ENCODE measurements at places on chromosomes 5 and 9.
A peak's percentile ranks its signal among the peaks of the same experiment; 100 is the strongest.

- no peak for DNase-seq
Measured at GRCh38 chr5:34409373-34409772, 246.8 kb upstream of the RAI14 start.

- no peak for DNase-seq
Measured at GRCh38 chr9:16693616-16694015, 176.9 kb downstream of the BNC2 start.

DNA sequence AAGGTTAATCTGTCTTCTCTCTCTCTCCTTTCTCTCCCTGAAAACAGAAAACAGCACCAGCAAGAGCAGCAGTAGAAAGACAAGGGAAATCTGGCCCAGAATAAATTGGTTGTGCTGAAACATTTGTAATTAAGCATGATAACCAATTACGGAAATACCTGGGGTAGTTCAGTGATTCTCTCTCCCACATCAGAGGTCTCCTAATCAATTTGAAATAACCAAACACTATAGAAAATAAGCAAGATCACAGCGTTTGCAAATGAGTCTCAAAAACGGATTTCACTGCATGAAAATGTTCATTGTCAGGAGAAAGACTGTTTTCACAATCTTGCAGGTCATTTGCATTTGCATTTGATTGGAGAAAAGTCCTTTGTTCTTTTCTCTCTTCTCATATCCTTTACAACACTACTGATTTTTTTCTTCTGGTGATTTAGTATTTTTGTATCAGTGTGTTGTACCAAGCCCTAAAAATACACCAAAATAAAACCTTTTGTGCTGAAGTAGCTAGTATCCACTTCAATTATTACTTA, 36.8 kb upstream of the CDH6 start:
- DNase-seq: no peak

DNA sequence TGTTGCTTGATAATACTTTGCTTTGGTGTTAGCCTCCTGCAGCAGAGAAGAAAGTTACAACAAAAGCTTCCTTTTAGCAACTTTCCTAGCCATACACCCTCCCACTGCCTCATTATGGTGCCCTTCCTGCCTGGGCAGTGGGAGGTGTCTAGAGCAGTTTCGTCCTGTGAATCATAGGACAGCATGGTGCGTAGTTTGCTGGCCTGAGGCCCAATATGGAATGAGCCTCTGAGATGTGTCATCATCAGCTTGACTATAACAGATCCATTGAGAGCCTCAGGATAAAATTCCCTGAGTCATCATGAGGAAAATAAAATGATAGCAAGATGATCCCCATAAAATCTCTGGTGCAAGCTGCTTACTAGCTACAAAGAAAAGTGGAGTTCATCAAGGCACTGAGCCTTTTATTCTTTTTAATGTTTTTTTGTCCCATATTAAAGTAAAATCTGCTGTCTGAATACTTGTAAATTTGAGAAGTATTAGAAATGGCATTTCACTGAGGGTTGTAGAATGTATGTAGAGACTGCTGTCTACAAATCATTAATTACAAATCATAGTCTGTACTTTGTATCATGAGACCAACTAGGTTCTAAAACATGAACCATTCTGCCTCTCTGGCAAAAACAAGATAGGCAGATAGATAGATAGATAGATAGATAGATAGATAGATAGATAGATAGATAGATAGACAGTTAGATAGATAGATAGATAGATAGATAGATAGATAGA, 303.0 kb upstream of the PDE4D start:
- no peak for DNase-seq

DNA sequence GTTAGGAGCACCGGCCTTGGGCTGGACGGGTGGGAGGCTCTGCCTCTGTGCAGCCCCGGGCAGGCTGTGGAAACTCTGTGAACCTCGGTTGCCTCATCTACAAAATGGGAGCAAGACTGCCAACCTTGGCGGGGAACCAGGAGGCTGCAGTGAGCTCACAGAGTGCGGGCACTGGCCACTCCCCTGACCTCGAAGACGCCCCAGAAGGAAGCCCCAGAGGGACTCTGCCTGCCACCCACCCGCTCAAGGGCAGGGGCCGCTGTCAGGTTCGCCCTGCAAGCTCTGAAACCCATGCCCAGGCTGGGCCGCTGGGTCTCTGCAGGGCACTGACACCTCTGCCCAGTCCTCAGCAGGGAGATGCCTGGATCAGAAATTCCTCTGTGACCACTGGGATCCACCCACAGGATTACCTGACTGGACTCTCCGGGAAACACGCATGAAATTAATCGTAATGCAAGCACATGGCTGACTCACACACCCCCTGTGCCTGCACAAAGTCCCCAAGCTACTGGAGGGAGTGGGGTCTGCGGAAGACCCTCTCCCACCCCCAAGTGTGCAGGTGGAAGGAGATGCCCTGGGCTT, 7.4 kb downstream of the CCDC187 start:
- no peak for DNase-seq

DNA sequence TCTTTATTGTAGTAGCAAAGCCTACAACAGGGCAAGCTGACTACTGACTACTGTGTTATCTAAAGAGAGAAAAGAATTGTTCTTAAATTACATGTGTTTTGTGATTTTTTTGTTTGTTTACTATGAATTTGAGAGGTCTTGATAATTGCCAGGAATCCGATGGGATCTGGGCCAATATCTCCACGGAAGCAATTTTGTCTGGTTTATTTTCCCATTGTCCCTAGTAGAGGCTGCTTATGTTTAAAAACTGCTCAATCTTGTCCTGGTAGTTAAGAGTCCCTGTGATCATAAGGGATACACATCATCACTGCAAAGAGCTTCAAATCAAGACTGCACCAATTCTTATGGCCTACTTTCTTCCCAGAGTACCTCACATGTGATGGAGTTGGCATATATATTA, 94.4 kb downstream of the GLDC start:
- no peak for DNase-seq

DNA sequence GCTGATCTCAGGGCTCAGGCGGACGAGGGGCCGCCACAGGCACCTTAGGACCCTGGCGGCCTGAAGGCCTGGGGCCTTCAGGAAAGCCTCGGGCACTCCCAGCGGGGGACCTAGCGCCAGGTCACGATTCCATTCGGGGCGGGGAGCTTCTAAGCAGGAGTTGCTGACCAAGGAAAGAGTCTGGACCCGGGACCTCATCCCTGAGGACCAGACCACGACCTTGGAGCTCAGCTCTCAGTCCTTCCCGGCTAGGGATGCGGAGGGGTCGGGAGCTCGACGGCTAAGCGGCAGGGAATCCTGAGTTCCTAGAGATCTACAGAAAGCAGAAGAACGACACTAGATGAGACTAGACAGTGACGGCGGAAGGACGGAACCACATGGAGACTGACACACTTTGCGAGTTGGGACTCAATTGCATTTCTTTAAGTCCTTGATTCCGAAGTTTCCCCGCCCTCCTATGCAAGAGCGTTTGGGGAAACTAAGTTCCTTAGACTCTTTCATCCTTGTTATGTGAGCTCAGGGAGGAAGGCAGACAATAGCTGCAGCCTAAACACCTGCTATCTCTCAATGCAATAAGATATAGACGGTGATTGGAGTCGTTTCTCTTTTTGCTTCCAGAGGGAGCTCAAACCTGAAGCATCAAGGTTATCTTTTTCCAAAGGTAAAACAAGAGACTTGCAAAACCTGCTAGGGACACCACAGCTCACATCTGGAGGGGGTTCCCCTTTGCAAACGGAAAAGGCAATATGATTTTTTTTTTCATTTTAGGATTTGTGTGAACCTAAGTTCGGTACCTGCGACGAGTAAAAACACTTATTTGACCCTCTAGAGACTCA, 9.7 kb downstream of the NR2F1-AS1 start:
- no peak for DNase-seq

DNA sequence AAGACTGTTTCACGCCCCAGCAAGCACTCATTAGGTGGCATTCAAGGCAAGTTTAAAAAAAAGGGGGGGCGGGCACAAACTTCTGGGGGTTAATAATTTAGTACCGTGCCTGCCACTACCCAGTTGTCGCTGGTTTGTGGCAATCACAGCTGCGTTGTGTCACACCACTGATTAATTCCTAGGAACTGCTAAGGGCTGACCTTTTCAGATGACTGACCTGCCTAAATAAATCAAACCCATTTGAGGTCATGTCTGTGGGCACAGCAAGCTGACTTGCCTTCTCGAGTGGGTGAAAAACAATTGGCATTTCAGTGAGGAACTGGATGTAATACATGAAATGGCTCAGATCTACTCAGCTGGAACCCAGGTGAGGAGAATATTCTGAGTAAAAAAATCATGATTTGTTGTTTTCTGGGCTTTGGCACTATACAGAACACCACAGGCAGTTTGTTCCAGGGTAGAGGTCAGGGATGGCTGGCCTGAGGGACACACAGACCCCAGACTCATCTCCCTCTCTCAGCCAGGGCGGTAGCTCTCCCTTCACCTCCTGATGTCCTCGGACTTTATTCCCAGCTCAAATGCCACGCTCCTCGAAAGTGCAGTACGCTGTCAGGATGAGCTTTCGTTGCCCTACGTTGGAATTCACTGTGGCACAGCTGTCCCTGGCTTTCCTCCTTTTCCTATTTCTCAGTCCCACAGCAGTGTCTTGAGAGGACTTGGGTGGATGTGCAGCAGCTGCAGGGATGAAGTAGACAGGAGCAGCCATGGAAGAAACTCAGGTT, 15.5 kb upstream of the MGAT1 start:
- DNase-seq: no peak

DNA sequence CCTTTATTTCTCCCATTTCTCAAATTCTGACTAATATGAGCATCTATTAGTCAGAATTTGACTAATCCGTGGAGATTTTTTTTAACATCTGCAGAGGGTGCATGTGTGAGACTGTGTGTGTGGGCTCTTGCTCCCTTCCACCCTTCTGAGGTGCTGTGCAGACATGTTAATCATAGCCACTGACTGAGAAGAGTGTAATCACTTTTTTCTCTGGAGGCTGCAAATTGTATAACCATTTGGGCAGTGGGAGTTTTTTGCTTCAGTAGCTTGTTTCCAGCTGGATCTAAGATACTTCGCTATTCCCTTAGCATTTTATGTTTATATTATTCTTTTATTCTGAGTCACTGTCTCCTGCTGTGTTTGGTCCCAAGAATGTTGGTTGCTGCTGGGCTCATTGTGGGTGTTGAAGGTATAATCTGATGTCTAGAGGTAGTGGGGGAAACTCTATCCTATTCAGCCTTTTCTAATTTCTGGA, 66.2 kb downstream of the ARHGEF28 start:
- DNase-seq: no peak

- no peak for DNase-seq
Measured at GRCh38 chr9:31334837-31335528, 1049.5 kb upstream of the ACO1 start.

DNA sequence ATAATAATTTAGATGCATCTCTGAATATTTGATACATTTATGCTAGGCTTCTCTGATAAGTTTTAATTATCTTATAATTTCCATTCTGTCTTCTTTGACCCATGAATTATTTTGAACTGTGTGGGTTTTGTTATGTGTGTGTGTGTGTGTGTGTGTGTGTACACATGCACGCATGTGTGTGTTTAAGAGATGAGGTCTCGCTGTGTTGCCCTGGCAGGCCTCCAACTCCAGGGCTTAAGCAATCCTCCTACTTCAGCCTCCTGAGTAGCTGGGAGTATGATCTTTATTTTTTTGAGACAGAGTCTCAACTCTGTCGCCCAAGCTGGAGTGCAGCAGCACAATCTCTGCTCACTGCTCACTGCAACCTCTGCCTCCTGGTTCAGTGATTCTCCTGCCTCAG, 75.4 kb downstream of the NDUFAF2 start:
- no peak for DNase-seq

DNA sequence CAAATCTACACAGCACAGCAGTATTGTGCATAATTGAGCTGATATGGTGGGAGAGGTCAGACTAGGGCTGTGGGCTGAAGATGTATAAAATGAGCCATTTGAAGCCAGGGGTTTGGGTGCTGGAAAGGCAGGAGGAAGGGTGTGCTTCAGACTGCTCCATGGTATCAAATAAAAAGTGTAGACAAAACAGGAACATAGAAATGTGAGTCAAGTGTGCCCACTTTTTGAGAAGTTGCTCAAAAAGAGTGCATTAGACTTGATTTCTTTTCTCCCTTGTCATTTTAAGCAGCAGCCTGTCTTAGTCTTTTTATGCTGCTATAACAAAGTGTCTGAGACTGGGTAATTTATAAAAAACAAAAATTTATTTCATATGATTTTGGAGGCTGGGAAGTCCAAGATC, 55.8 kb upstream of the ZFAND5 start:
- no peak for DNase-seq

- DNase-seq: no peak
Measured at GRCh38 chr9:2919347-2919746, 75.5 kb upstream of the PUM3 start.

- no peak for DNase-seq
Measured at GRCh38 chr5:114362197-114362976, 517 bp downstream of the KCNN2 start.

DNA sequence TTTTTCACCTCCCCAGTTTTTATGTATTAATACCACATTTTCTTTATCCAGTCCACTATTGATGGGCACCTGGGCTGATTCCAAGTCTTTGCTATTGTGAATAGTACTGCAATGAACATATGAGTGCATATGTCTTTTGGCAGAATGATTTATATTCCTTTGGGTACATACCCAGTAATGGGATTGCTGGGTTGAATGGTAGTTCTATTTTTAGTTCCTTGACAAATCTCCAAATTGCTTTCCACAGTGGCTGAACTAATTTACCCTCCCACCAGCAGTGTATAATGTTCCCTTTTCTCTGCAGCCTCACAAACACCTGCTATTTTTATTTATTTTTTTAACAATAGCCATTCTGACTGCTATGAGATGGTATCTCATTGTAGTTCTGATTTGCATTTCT, 340.2 kb downstream of the ADAMTS6 start:
- peak; percentile 75 for DNase-seq

- DNase-seq: no peak
Measured at GRCh38 chr9:113808391-113809358, 67.4 kb upstream of the ZNF618 start.

GRCh38 chr5:149228618-149229297, 42.9 kb upstream of the AFAP1L1 start:
- peak; percentile 32 for DNase-seq

- DNase-seq: no peak
Measured at GRCh38 chr9:77648234-77649108, at the start of gene GNA14. GNA14 (minus strand) TSS chr9:77648322; CDS start chr9:77647793, 529 bp downstream.

GRCh38 chr5:39176759-39177630, 42.4 kb downstream of the FYB1 start:
- DNase-seq: no peak

DNA sequence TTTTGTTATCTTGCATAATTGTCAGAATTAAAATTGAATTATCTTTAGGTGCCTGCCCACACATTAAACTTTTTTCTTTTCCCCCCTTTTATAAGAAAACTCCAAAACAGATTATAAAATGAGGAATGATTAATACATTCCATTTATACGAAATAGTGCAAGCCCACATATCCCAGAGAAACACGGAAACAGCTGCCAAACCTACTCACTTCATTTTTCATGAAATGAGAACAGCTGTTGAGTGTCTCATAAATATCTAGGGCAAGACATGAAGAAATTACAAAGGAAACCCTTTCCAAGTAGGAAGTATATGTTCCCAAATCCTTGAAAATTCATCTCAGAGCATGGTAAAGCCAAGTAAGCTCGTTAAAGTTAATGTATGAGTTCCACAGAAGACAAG, 459.4 kb upstream of the NMUR2 start:
- no peak for DNase-seq

DNA sequence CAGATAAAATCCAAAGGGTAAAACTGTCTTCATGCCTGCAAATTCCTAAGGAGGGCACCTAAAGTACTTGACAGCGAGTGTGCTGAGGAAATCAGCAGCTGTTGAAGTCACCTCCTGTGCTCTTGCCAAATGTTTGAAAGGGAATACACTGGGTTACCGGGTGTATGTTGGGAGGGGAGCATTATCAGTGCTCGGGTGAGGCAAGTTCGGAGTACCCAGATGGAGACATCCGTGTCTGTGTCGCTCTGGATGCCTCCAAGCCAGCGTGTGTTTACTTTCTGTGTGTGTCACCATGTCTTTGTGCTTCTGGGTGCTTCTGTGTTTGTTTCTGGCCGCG, 727 bp upstream of the ADRB2 start:
- no peak for DNase-seq
